NCI-H187 treated with DMSO at 0.1 percent for 48 hours (cell line): ENCODE measurements at places on chromosomes 7 and 10.

- no peak for DNase-seq
Measured at GRCh38 chr7:150368884-150369747, 494 bp downstream of the REPIN1 start.

DNA sequence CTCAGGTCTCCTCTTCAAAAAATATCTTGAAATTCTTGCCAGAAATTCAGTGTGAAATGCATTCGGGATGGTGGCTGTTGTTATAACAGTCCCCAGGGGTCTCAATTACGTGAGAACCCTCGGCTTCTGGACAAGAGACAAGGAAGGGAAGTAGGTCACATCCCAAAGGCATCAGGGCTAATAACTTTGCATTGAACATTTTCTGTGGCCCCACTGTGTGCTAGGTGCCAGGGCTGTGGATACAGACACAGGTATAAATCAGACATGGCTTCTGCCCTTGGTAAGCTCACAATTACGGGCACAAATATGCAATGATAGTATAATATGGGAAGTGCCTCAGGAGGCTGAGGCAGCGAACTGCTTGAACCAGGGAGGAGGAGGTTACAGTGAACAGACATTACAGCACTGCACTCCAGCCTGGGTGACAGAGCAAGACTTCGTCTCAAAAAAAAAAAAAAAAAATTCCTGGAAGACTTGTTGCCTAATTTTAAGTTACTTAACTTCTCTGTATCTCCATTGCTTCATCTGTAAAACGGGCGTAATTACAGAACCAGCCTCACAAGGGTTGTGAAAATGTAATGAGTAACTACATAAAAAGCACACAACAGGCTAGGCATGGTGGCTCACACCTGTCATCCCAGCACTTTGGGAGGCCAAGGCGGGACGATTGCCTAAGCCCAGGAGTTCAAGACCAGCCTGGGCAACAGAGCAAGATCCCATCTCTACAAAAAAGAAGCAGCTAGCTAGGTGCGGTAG, 2.5 kb upstream of the RHBDD2 start:
- DNase-seq: no peak

GRCh38 chr10:91198781-91199180, 21.7 kb upstream of the PCGF5 start:
- DNase-seq: no peak

GRCh38 chr10:60187691-60188090, 202.0 kb downstream of the ANK3 start:
- DNase-seq: no peak

DNA sequence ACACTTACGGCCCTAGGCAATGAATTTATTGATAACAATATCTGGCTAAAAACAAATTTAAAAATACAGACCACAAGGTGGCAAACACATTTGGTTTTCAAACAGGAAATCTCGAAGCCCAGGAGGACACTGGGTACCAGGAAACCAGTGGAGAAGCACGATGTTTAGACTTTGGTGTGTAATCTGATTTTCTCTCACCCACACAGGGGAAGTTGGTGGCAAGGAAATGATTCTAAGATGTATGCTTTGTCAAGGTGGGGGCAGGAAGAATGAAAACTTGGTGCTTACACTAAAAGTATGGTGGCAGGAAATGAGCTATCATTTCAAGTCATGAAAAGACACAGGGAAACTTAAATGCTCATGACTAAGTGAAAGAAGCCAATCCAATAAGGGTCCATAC, 113.2 kb upstream of the ANKRD1 start:
- DNase-seq: no peak

DNA sequence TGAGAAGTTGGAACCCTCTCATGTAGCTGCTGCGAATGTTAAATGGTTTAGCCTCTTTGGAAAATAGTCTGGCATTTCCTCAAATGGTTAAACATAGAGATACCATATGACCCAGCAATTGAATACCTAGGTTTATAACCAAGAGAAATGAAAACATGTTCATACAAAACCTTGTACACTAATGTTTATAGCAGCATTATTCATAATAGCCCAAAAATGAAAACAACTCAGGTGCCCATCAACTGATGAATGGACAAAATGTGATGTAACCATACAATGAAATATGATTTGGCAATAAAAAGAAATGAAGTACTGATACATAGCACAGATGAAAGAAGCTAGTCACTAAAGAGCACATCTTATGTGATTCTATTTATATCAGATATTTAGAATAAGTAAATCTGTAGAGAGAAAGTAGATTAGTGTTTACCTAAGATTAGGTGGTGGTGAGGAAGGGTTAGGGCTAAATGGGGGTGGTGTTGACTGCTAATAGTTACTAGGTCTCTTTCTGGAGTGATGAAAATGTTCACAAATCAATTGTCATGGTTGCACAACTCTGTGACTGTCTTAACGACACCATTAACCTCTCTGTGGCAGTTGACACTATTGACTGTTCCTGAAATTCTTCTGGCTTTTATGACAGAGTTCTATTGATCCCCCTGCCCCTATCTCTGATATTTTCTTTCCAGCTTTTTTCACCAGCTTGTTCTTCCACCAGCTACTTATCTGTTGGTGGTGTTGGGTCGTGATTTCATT, 35.2 kb downstream of the VCL start:
- DNase-seq: no peak

GRCh38 chr10:60803433-60803832, 25.2 kb downstream of the CDK1 start:
- DNase-seq: no peak

GRCh38 chr10:102813734-102814452, 23.3 kb downstream of the CYP17A1 start:
- DNase-seq: no peak

DNA sequence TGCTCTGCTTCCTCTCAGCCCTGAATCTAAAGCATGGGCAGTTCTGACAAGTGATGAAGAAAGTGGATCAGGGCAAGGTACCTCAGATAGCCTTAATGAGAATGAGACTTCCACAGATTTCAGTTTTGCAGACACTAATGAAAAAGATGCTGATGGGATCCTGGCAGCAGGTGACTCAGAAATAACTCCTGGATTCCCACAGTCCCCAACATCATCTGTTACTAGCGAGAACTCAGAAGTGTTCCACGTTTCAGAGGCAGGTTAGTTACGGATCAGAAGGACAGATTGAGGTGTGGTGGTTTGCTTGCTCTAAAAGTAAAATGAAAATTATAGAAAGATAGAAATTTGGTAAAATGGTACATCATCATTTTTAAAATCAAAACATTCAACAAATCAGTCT, 130.4 kb downstream of the AASS start:
- no peak for DNase-seq

DNA sequence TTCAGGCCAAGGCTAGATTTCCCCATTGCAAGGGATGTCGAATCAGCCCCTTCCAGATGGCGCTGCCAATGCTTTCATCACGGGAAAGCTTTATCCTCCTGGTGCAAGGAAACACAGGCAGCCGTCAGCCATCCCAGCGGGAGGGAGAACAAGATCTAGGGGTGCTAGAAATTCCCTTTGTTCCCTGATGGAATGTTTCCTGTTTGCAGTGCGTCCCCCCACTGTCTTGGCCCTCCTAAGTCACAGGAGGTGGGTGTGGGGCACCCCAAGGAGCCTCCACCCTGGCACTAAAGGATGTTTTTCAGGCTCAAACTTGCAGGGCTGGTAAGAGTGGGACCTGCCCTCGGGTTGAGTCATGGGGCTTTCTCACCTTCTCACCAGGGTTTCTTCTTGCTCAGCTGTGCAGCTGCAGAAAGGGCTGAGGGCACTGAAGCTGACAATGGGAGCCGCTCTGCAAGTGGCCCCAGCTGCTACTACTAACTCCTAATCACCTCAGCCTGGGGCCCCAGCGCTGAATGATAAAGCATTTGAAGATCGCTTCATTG, 103.6 kb downstream of the PRPF18 start:
- no peak for DNase-seq

DNA sequence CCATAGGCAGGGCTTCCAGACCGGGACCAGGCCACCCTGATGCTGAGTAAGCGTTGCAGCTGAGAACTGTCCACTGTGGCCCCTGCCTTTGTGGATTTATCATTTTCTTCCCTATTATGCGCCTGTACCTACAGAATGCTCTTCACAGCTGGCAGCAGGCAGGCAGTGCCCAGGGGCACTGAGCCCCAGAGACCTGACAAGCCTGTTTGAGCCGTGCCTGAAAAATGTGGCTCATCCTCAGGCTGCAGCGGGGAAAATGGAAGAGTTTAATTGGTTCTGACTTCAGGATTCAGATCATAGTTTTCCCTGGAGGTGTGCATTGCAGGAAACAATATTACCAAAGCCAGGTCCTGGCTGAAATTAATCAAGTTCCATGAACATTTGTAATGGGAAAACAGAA, 200.2 kb downstream of the ZNF438 start:
- no peak for DNase-seq

DNA sequence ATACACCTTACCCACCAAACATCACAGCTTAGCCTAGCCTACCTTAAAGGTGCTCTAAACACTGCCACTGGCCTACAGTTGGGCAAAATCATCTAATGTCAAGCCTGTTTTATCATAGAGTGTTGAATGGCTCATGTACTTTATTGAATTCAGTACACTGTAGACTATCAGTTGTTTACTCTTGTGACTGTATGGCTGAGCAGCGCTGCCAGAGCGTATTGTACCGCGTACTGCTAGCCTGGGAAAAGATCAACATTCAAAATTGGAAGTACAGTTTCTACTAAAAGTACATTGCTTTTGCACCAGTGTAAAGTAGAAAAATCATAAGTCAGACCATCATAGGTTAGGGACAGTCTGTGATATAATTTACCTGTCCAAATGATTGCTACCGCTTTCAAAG, 226.8 kb downstream of the PRPF18 start:
- DNase-seq: no peak

DNA sequence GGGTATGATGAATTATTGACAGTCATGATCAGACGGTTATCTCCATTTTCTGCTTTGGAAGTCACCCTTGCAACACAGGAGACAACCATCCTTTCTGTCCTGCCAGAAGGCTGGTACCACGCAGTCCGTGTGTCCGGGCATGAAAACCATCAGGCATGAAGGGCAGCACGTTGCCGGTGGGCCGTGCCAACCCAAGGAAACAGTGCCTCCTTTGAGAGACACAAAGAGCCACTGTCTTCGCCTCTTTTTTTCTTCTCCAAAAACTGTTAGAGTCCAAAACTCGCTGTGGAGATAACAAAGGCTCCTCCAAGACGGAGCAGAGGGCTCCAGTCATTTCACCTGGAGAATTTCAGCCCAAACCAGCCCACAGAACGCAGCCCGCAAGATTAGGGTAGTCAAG, 60.4 kb upstream of the ARHGAP21 start:
- DNase-seq: no peak

- no peak for DNase-seq
Measured at GRCh38 chr7:34823650-34824258, 165.7 kb downstream of the NPSR1 start.

GRCh38 chr7:131045526-131045925, 282.1 kb upstream of the MKLN1 start:
- no peak for DNase-seq

- DNase-seq: no peak
Measured at GRCh38 chr10:87656431-87657072, 3.1 kb upstream of the PAPSS2 start.

DNA sequence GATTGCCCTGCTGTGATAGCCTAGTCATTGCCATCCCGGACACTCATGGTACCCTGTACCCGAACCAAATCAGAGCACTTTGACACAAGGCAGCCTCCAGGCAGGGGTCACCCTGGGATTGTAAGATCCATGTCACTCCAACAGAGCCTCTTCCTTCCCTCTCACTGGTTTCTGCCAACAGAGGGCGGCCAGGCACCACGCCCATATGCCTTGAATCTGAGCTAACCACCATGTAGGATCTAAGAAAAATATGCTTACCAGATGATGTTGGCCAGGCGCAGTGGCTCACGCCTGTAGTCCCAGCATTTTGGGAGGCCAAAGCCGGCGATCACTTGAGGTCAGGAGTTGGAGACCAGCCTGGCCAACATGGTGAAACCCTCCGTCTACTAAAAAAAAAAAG, 389.2 kb upstream of the KLF6 start:
- no peak for DNase-seq

DNA sequence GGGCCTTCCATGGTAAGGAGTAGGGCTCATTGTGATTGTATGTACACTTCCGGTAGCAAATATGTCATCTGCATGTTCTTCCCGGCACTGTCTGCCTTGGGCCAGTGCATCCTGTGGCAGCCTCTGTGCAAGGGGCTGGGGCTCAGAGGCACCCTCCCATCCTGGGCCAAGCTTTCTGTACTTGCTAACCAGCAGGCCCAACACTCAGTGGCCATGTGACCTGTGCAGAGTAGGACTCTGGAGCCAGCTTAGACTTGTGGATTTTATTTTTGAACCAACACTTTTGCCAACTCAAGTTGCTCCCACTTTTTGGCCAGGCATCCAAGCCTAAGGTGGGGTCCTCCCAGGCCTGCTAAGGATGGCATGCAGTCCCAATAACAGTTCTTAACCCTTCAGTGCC, 25.0 kb downstream of the LDB3 start:
- DNase-seq: no peak
